Activated naive CD4-positive, alpha-beta T cell treated with Interleukin-2 at 50 U/mL for 16 hours (primary cell): ENCODE measurements at places on chromosomes 5 and 9.

DNA sequence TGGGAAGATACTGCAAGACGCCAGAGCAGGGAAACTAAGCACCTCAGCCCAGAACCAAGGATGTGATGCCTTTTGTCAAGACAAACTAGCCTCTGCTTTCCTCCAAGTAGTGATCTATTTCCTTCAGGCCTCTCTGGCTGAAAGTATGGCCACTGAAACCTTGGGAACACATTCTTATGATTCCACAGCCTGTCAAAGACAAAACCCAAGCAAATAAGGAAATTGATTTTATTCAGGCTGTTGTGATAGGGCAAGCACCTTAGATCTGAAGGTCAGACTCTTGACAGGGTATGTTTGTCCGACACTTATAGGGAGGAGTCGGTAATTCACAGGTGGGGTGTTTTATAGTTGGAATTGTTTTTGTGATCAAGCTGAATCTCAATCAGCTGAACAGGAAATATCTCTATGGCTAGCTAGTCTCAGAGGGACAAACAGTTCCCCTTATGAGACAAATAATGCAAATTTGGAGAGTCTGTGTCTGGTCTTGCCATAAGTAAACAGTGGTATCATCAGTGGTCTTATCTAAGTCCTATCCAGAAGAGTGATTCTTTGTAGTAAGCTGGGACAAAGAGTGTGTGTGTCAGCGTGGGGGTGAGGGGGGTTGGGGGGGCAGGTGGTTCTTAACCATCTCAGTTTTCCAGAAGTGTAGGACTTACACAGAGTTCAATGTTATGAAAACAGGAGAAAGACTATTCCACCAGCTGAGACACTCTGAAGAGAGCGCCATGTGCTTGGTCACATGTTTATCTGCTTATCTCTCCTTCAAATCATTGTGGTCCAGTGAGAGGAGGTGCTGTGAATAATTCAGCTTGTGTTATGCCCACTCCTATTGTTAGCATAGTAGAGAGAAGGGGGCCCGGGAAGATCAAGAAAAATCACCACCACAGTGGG is 6.7 kb upstream of the ZCCHC10 start:
- no peak for DNase-seq

DNA sequence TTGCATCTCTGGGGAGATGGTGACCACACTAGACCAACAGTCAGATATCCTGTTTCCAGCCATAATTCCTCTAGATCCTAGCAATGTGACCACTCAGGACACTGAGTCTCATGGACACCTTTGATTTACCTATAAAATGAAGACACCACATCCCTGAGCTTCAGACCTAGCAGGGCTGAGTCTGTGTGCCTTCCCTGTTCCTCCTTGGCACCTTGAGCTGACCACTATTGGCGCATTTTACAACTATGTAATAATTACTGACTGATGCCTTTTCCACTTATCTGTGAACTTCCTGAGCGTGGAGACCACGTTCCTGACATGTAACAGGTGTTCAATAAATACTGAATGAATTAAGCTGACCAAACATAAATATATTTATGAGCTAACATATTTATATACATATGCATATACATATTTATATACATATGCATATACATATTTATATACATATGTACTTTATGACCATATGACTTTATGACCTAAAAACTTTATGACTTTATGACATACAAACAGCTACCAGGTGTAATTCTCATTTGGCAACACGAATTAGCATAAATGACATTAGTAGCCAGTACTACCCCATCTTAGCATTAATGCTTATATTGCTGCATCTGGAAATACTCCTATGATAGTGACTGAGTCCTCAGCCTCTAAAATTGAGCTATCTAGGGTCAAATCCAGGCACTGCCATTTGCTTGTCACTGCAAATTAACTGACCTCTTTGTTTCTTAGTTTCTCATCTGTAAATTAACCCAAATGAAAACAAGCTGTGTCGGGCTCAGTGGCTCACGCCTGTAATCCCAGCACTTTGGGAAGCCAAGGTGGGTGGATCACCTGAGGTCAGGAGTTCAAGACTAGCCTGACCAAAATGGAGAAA is 150.6 kb downstream of the GNA14 start:
- no peak for DNase-seq

- no peak for DNase-seq
These were observed 79.9 kb downstream of the PRR16 start for GRCh38 chr5:120544043-120544442.

DNA sequence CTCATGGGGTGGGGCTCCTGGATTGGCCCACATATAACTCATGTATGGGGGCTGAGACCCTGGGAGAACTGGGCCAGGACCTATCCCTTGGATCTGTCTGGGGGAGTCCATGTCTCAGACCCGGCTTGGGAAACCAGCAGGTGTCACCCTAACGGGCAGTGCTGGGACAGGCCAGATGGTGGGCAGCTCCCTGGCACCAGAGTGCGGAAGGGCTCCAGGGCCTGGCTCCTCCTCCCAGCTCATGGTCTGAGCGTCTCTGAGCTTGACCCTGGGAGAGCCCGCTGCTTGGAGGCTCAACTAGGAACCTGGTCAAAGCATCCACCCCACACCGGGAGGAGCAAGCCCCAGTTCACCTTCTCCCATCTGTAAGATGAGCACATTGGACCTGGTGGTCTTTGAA is 15.5 kb upstream of the NCS1 start:
- no peak for DNase-seq

GRCh38 chr9:129334105-129334935 is 156.3 kb upstream of the IER5L start:
- DNase-seq = no peak
